ENCODE measurements at places on chromosomes 2 and 18.

- no peak for DNase-seq
These were observed 580.1 kb downstream of the EPHA4 start for GRCh38 chr2:220991972-220992371.

- DNase-seq, result no peak
These were observed 68.1 kb upstream of the TMEM247 start for GRCh38 chr2:46411245-46411641.

DNA sequence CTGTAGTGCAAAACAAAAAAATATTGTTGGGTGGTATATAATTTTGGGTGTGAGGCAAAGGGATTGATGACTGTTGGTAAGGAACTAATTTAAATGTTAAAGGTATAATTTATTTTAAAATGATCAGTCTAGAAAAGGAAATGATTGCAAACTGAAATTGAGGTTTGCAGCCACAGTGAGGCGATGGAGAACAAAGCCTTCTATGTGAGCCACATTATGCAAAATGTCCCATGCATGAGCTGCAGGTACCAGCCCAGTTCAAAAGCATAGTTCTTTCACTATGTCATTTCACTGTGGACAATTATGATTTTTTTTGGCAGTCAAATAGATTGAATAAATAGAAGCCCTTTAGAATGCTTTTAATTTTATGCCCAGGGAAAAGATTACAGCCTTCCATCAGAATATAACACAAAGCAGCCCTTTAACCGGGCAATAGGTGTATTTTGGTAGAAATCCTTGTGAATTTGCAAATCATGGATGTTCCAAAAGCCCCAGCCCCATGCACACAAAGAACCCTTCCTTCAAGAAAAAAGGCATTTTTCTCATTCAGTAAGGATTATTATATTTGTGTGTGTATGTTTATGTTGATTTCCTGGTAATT, 1.7 kb downstream of the MAP2 start:
- DNase-seq, result no peak

DNA sequence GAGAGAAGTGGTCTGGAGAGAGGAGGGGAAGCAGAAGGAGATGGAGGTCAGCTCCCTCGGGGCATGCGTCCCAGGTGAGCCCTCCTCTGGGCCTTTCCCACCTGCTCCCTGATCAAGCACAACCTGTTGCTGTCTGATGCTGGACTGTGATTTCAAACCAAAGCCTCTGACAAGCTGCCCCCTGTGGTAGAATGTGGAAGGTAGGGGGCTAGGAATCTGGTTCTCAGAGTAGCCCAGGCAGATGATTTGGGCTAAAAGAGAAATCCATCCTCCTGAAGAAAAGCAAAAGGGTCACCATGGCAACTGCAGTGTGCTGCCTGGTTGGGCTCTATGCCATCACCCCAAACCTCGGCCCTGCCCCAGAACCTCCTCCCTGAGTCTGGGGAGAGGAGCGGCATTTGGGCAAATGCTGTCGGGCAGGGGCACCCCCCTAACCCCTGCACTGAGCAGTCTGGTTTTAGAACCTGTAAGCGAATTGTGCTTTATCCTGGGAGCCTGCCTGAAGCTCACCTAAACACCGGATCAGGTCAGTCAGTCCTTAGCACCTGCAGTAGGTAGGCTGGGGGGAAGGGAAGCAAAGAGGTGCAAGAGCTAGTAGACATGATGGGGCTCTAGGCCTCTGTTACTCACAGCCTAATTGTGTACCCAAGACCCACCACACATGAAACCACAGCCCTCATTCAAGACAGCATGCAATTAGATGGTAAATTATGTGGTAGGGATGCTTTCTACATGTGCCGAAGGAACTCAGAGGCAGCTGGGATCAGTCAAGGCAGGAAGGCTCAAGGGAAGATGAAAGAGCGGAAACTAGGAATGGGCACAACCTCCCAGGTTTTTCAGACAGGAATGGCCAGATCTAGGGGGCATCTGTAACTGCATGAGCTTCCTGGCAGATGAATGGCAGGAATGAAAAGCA, 83.5 kb downstream of the DNMT3A start:
- no peak for DNase-seq

DNA sequence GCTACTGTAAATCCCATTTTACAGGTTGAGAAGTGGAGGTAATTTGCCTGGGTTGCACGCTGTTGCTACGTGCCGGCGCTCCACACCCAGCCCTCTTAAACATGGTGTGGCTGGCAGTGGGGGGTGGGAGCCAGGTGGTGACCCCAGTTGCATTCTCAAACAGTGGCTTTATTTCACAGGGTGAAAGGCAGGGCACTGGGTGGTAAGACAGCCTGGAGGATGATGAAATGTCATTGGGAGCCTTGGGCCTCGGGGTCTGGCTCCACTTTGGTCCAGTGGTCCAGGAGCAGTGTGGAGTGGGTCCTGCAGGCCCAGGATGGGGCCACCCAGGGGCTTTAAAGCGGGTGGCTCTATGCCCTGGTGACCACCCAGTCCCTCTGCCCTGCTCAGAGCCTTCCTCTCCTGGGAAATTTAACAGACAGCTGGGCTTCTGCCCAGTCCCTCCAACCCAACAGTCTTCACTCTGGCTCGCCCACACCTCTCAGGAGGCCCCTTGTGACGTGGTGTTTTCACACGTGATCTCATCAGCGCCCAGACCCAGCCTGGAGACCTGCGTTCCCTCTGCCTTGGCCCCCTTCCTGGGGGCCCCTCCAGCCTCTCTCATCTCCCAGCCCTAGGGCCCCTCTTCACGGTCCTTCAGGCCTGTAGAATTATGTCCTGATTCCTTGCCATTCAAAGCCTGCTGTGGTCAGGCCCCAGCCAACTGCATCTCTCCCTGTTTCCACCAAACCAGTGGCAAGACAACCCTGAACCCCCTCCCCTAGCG, 92.5 kb downstream of the INHBB start:
- no peak for DNase-seq

- no peak for DNase-seq
These were observed 71.5 kb upstream of the DSG1 start for GRCh38 chr18:31246460-31246859.

- no peak for DNase-seq
These were observed 64.0 kb upstream of the STK39 start for GRCh38 chr2:168311261-168311910.

DNA sequence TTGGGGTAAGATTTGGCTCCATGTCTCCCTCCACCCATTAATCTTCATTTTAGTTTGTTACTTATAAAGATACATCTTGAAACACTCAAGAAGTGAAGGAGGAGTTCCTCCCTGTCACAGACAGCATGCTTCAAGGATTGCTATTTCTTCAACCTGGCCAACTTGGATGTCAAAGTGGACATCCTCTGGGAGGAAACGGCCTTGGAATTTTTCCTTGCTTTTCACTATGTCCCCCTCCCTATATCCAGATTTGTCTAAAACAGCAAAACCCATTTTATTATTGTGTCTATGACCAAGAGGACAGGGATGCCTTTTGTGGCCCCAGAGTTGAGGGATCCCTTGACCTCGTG, 242.9 kb downstream of the LPIN1 start:
- DNase-seq, result no peak

DNA sequence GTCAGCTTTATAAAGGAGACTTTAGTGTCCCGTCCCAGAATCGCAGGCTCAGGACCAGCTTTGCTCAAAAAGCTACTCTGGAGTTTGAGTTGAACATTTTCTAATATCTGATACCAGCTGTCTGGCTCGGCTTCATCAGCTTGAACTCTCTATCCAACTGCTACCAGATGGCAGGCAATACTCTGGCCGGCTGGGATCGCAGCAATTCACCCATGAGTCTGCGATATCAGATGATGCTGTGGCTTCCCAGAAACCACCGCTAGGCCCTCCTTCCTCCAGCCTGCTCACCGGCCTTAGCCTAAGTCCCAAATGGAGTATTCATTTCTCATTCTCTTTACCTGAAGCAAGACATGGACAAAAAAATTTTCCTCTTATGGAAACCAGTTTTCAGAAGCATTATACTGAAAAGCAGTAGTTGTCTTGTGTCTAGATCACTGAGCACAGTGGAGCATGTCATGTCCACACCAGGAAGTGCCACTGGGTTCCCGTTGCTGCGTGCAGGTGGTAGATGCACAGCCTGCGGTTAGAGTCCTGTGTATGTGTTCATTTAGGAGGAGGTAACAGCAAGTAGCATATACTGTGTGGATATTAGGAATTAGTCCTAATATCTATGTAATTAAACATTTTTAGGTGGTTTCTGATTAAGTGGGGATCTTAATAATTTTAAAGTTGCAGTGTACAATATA, 162.0 kb upstream of the SOX11 start:
- DNase-seq, result no peak

DNA sequence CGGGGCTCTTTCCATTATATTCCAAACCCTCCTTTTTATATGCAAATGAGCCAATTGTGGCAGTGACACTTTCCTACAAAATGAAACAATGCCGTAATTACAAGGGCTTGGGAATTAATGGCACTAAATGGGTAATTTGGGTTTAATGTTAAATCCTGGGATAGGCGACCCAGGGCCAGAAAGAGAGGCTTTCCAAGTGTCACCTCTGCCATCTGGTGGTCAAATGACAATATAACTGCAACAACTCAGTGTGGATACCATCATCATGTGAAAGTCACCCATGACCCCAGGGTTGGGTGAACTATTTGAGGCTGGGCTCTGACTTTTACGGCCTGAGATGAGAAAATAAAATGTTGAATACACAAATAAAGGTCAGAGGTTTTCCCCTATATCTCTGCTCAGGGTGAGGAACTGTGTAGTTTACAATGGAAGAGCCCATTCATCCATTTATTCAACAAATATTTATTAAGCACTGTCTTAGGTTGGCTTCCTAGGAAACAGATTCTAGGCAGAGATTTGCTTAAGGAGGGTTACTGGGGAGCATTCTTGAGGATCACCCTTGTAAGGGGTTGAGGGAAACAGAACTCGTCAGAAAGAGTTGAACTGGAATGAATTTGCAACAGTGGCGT, 13.6 kb upstream of the THADA start:
- DNase-seq, result no peak

Measured in HS-27A (cell line).